Dorsolateral prefrontal cortex (tissue), 122 donors: ENCODE measurements at places on chromosomes 2 and 18. TPM values are rescaled to one million over a fixed set of nuclear protein-coding genes. Genes with fewer than 3 reads are reported as not detected.

CCDC85A gene
- 30.9 TPM for total RNA-seq

TMEM37 gene
- 1.1 TPM for total RNA-seq

CYP27A1 gene
- total RNA-seq, result 39.8 TPM

ADD2 gene
- 72.8 TPM for total RNA-seq

INHBB gene
- 4.3 TPM for total RNA-seq

SLC9A2 gene
- 0.81 TPM for total RNA-seq

CPS1 gene
- 5.6 TPM for total RNA-seq

ACTR3 gene
- total RNA-seq, result 114 TPM

IL36B gene
- total RNA-seq, result not detected

KLHL41 gene
- 3.4 TPM for total RNA-seq

ORC4 gene
- total RNA-seq, result 73.8 TPM

TMEM247 gene
- not detected for total RNA-seq

RAB27B gene
- 45.3 TPM for total RNA-seq

NXPH2 gene
- total RNA-seq, result 5.0 TPM
